Osteocyte (in vitro differentiated cells): ENCODE measurements at places on chromosomes 11 and 22. TPM values are rescaled to one million over a fixed set of nuclear protein-coding genes. Genes with fewer than 3 reads are reported as not detected.

GRCh38 chr11:60835534-60835846, 6.4 kb upstream of the CCDC86 start:
- DNase-seq, result no peak

DNA sequence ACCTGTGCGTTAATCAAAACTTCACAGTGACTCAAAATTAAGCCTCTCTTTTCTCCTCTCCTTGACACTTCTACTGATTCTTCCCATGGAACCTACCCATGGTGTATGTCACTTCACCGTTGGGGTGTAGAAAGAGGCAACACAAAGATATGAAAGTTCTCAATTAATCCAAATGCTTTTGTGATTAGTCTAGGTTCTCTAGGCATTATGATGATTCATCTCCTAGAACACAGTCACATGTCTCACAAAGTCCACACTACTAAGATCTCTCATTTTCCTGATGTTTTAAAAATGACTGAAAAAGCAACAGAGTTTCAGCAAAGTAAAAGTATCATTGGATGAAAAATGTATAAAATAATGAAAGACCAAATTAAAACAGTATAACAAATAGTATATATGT, 13.7 kb upstream of the SCGB2A2 start:
- DNase-seq, result no peak

GRCh38 chr22:32846780-32847491, 45.4 kb downstream of the TIMP3 start:
- no peak for DNase-seq

DNA sequence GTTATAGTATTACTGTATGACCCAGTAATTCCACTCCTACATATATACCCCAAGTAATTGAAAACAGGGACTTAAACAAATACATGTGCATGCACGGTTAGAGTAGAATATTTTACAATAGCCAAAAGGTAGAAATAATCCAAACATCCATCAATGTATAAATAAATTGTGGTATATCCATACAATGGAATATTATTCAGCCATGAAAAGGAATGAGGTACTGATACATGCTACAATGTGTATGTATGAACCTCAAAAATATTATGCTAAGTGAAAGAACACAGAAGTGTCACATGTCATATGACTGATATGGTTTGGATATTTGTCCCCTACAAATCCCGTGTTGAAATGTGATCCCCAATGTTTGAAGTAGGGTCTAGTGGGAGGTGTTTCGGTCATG, 560.8 kb upstream of the LARGE1 start:
- no peak for DNase-seq

DNA sequence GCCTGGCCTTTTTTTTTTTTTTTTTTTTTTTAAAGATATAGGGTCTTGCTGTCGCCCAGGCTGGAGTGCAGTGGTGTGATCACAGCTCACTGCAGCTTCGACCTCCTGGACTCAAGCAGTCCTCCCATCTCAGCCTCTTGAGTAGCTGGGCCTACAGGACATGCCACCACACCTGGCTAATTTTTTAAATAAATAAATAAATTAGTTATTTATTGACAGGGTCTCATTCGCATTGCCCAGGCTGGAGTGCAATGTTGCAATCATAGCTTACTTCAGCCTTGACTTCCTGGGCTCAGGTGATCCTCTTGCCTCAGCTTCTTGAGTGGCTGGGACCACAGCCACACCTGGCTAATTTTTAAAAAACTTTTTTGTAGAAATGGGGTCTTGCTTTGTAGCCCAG, 10.5 kb downstream of the AP2A2 start:
- DNase-seq, result no peak

The NPTXR gene
- 4.7 and 4.8 TPM in 2 replicates for total RNA-seq

DNA sequence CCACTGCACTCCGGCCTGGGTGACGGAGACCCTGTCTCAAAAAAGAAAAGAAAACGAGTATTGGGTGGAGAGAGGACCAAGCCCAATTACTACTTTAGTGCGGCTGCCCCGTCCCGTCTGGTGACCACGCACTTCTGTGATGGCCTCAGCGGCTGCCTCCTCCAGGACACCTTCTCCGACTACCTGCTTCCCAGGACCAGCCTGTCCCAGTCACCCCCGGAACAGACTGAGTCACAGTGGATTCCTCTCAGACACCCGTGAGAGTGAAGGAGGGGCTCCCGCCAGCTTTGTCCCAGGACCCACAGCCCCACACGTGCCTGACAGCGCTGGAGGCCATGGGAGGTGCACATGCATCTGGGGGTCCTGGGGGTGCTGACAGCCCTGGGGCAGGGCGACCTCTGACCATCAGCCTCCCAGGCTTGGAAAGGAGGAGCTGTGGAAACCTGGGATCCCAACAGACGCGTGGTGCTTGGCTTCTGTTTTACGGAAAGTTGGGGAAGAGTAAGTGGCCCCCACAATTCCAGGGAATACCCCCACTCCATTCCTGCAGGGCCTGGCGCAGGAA, 4.8 kb downstream of the DRD4 start:
- DNase-seq, result no peak

DNA sequence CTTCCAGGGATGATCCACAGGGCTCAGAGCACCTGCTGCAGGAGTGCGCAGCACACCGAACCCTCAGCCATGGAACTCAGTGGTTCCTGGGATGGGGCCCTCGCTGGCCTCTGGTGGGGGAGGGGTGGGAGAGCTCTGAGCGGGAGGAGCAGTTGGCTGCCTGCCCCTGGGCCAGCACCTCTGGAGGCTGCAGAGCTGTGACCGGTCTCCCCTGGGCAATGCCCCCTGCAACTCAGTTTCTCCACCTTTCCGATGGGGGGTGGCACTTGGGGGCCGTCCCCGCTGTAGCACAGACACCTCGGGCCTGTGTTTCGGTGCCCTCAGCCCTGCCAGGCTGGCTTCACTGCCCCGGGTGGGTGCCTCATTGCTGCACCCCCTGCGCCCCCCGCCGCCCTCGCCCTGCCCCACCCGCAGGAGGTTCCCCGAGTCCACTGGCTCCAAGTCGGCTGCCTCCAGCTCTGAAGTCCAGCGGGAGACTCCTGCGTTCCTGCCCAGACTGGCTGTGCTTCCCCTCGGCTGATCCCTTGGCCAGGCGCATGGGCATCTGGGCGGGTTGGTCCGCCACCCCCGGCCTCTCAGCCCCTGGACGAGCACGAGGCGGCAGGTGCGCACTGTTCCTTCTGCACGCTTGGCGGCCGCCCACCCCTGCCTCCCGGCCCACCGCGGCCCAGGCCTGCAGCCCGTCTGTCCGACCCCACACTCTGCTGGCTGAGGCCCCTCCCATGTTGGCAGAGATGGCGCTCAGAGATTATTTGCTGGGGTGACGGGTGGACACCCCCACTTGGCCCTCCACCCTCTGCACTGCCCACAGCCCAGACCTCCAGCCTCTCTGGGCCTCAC, 1.8 kb downstream of the MUC6 start:
- DNase-seq, result no peak

GRCh38 chr22:21761994-21762680, 26.5 kb upstream of the YPEL1 start:
- DNase-seq, result no peak

- DNase-seq, result no peak
Observed at GRCh38 chr11:12223771-12224536, 113.6 kb downstream of the MICAL2 start.

- no peak for DNase-seq
Observed at GRCh38 chr22:48849963-48850657, 977.6 kb downstream of the BRD1 start.

GRCh38 chr11:75508051-75508561, 17.6 kb downstream of the GDPD5 start:
- no peak for DNase-seq

The MTCH2 gene
- 84.4 and 102 TPM in 2 replicates for total RNA-seq

DNA sequence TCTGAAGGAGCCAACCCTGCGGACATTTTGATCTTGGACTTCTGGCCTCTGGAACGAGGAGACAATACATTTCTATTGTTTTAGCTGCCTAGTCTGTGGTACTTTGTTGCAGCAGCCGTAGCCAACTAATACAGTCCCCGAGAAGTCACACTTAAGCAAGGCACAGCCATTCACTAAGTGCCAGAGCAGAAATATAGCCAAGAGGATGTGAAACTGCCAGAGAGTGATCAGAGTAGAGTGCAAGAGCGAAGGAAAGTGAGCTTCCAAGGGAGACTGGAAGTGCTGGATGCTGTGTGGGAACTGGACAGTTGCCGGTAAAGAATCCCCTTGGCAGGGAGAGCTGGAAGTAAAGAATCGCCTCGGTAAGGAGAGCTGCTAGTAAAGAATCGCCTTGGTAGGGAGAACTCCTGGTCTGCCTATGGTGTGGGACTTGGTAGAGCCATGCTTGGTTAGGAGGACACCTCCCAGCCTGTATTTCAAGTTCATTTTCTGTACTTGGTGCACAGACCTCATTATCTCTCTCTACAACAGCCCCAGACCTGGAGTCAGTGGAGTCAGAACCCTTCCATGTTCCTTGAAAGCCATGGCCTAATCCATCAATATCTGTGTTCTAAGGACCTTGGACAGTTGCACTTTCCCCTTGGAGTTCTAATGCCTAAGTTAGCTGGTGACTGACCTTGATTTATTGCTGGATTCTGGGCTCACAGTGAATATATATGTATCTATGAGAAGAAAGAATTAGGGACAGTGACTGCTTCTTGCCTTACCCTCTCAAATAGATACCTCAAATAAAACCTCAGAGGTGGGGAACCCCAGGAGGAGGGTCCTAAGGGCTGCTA, 162.1 kb downstream of the LDLRAD3 start:
- no peak for DNase-seq

GRCh38 chr11:126662035-126662790, 306.7 kb downstream of the ST3GAL4 start:
- no peak for DNase-seq

The TSPAN18 gene
- total RNA-seq, result 13.4 and 14.2 TPM in 2 replicates

- DNase-seq, result no peak
Observed at GRCh38 chr11:69470793-69471728, 10.4 kb upstream of the LINC01488 start.

- DNase-seq, result no peak
Observed at GRCh38 chr11:115257678-115258077, 246.5 kb downstream of the CADM1 start.

DNA sequence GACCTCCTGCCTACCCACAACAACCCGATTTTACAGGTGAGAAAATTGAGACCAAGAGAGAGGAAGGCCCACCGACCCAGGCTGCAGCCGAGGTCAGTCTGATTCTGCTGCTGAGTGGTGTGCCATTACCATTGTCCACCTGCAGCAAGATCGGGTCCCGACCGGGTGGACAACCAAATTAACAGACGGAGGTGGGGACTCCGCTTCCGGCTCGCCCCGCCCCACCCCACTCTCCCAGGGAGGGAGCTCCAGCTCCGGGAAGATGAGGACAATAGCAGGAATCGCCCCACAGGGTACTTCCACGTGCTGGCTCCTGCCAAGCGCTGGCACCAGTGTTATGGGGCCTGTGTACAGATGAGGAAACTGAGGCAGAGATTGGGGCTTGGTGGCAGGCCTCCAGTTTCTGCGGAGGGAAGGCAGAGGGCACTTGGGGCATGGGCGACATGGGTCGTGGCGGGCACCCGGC, 425 bp upstream of the KDELR3 start:
- DNase-seq, result no peak

The IGLL1 gene
- not detected in 2 replicates for total RNA-seq

DNA sequence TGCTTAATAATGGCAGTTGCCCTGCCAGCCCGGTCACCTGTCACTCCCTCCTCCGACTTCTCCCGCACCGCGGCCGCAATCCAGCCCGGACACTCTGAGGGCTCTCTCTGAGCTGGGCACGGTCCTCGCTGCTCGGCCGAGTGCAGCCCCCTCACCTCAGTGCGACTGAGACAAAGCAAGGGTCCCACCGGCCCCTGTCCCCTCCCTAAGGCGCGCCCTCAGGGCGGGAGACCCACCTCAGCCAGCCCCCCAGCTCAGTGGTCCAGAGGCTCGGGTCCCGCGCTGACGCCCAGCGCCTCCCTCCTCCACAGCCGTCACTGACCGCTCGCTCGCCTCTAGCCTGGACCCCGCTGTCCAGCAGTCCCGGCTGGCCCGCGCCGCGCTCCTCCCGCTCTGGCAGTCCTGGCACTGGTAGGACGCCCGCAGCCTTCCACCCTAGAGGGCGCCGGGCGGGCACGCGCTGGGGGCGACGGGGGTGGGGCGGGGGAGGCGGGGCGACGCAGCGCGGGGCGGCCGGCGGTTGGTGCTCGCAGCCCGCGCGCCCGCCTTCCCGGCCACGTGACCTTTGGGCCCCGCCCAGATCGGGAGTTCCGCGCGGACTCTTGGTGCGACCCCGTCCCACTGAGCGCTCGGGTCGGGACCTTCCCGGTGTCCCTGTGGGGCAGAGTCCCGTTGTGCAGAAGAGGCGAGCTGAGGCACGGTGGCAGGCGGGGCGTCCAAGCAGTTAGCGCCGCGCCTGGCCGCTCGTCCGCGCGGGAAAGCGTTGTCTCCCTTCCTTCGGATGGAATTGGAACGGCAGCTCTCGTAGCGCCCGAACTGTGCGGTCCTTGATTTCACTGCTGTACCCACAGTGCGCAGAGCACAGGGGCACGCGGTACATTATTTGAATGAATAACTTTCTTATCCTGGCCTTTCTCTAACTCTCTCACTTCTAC, 7.8 kb upstream of the L3MBTL2 start:
- DNase-seq, result peak; percentile 89

GRCh38 chr11:13329670-13330356, 52.2 kb downstream of the BMAL1 start:
- no peak for DNase-seq

The MPZL2 gene
- total RNA-seq, result not detected in 2 replicates

DNA sequence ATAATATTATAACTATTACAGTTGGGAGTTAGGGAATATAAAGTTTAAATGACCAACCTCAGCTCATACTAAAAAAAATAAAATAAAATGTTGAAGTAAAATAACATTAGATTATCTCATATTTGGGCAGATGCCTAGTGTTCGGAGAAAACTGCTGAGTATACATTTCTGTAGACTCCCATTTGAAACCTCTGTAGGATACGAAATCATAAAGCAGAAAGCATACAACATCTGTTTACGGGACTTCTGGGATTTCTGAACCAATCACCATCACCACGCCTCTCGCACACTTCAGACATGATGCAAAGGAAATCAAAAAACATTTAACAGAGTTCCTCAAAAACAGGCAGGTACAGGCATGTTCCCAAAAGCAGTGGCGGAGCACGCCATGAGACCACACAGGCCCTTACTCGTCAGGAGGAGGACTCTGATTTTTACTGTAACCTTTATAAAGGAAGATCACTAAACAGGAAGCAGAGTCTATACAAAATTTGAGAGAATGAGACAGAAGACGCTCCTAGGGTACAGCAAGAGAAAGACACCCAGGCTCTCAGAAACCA, 8.6 kb downstream of the ZNF195 start:
- no peak for DNase-seq

DNA sequence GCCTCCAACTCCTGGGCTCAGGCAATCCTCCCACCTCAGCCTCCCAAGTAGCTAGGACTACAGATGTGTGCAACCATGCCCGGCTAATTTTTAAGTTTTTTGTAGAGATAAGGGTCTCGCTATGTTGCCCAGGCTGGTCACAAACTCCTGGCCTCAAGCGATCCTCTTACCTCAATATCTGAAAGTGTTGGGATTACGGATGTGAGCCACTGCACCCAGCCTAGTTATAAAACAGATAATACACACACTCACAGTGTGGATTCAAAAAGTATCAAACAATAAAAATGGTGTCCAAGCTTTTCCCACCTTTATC, 377 bp upstream of the CCDC188 start:
- no peak for DNase-seq

GRCh38 chr22:17764036-17764435, 10.2 kb downstream of the BID start:
- no peak for DNase-seq

- DNase-seq, result no peak
Observed at GRCh38 chr22:46078241-46079092, 71.9 kb upstream of the PPARA start.

The NDUFS8 gene
- total RNA-seq, result 134 and 143 TPM in 2 replicates

The GLYAT gene
- not detected in 2 replicates for total RNA-seq

- DNase-seq, result no peak
Observed at GRCh38 chr11:34317036-34317360, 40.8 kb downstream of the ABTB2 start.

GRCh38 chr11:75337195-75337654, 14.2 kb downstream of the ARRB1 start:
- no peak for DNase-seq

The AIFM3 gene
- total RNA-seq, result 0.65 and 0.99 TPM in 2 replicates
